ENCODE measurements at places on chromosomes 13 and 19. TPM values are rescaled to one million over a fixed set of nuclear protein-coding genes. Genes with fewer than 3 reads are reported as not detected.

GRCh38 chr19:16938211-16938610, 49.4 kb downstream of the F2RL3 start:
- DNase-seq = no peak

DNA sequence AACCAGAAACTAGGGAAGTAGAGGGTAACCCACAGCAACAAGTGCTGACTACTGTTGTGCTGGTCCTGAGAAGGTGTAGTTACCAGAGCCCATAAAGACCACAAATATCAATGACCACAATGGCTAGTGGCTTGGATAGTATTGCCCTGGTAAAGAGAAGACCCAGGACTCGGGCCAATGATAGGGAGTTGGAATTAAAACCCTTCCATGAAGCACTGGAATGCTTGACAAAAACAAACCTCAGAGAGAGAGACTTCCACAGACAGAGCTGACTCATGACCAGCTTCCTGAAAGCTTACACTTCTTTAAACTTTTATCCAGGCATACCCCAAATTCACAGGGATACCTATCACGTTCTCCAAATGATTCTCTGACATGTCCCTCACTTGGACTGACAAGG, 60.5 kb downstream of the WDR87 start:
- DNase-seq = no peak

GRCh38 chr19:4264812-4265211, 14.3 kb upstream of the SHD start:
- no peak for DNase-seq

GRCh38 chr13:80339912-80340650, 845 bp downstream of the SPRY2 start:
- DNase-seq = peak; percentile 53

DNA sequence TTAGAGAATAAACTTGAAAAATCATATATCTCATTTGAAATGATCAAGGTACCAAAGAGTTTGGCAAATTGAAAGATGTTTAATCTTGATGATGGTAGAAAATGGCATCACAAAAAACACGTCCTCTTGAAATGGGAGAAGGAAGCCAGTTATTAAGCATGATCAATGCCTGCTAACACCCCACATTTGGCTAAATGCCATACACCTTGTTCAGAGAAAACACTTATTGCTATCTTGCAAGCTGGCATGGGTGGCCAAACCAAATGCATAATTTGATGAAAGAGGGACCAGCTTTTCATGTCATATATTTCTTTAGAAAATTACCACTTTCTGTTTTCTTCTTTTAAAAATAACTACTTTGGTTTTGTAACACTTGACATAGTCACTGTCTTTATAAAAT, 141.3 kb downstream of the ZAR1L start:
- DNase-seq = no peak

- no peak for DNase-seq
These were observed 11.1 kb downstream of the TEX101 start for GRCh38 chr19:43425567-43426392.

DNA sequence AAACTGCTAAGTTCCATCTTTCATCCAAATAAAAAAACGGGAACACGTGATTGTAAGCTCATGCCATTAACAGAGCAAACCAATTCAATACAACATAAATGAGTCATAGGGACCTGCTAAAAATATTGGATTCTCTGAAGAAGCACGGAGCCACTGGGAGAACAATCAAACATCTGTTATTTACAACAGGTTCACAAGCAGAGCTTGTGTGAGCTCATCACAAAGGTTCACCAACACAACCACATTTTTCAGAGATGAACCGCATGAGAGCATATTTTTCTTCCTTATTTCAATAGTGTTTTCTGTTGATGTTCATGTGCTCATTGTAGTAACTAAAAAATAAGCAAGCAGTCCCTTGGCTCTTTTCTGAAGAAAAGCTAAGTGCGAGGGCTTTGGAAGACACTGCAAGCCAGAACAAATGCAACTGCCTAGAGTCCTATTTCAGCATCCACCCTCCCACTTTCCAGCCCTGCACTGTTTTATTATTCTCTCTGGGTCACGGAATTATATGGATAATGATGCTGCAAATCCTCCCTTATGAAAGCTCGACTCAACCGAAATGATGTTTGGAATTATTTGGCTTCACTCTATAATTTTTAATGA, 545.8 kb downstream of the LIG4 start:
- DNase-seq = no peak

GRCh38 chr13:37492075-37492474, 106.5 kb downstream of the POSTN start:
- DNase-seq = no peak

GRCh38 chr19:54364775-54365257, at the start of gene LAIR1:
Gene LAIR1 (minus strand): TSS chr19:54364931. CDS start chr19:54364804, 127 bp downstream.
- no peak for DNase-seq

DNA sequence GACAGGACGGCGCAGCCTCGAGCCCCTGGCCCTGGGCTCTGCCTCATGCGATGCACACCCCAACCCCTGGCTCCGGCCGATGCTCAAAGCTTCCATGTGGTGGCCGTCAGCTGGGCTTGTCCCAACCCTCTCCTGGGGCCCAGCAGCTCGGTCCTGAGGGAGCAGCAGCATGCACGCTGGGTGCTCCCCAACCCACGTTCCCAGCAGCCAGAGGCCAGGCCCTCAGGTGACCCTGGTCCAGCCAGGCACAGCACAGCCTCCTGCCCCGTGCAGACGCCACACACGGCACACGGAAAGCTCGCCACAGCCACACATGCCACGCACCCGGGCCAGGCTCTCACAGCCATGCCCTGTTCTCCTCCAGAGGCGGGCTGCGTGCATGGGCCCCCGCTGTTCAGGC, 60.7 kb downstream of the IER2 start:
- no peak for DNase-seq

DNA sequence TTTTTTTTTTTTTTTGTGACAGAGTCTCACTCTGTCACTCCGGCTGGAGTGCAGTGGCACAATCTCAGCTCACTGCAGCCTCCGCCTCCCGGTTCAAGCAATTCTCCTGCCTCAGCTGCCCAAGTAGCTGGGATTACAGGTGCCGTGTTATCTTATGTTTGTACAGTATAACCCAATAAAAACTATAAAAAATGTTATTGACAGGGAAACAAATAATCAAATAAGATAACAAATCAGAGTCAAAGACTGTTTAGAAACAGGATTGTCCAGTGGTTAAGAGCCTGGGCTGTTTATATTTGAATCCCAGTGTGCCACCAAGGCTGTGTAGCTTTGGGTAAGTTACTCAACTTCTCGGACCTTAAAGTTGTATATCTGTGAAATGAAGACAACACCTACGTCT, 19.1 kb upstream of the LMTK3 start:
- DNase-seq = no peak

- DNase-seq = no peak
These were observed 290.0 kb downstream of the KCTD12 start for GRCh38 chr13:76596216-76596615.

GRCh38 chr13:28819735-28820098, 422 bp upstream of the MTUS2 start:
- DNase-seq = peak; percentile 57

Gene ZNF556
- polyA plus RNA-seq = 1.0 TPM

Gene NLRP9
- polyA plus RNA-seq = 0.17 TPM

Gene ZNF442
- 6.9 TPM for polyA plus RNA-seq

Gene S1PR5
- polyA plus RNA-seq = 0.57 TPM

Measured in left kidney (tissue), 8 donors.